MG63 (cell line): ENCODE measurements at places on chromosomes 1 and 21.

DNA sequence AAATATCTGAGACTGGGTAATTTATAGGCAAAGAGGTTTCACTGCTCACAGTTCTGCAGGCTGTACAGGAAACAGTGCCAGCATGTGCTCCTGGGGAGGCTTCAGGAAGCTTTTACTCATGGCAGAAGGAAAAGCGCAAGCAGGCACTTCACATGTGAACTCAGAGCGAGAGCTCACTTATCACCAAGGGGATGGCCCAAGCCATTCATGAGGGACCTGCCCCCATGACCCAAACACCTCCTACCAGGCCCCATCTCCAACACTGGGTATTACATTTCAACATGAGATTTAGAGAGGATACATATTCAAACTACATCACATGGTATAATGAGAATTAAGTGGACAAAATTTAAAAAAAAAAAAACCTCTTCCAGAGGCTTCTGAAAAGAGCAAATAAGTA lies 13.7 kb downstream of the WASF2 start:
- DNase-seq = no peak

DNA sequence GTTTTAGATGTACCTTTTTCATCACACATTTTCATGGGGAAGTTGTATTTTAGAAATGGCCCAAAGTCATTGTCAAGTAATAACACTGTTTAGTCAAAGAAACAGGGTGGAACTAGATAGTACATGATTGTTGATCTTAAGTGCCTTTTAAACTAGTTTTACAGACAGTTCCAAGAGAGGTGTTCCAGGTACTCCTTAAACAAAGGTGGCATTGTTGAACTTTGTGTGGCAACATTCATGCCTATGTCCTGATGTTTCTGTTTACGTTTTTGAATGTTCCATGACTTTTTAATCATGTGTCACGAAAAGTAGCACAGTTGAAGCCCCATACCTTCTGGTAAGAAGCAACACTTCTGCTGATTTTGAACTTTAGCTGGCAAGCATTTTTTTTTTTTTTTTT lies 9.1 kb upstream of the SH3D21 start:
- DNase-seq = no peak

DNA sequence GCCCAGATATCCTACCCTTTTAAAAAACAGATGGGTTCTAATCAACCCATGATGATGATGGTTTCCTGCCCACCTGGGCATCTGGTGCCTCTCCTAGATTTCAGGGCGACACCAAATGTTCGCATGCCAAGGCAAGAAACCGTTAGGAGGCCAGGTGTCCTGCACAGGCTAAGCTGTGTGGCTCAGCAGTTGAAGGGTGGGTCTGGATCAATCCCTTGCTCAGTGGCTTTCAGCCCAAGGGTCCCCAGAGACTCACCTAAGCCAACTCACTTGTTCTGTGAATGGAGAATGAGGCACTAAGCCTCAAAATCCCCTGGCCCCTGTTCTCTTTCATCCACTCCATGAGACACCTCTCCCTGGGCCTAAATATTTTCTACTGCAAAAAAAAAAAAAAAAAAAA lies 169.1 kb upstream of the EDN2 start:
- no peak for DNase-seq

DNA sequence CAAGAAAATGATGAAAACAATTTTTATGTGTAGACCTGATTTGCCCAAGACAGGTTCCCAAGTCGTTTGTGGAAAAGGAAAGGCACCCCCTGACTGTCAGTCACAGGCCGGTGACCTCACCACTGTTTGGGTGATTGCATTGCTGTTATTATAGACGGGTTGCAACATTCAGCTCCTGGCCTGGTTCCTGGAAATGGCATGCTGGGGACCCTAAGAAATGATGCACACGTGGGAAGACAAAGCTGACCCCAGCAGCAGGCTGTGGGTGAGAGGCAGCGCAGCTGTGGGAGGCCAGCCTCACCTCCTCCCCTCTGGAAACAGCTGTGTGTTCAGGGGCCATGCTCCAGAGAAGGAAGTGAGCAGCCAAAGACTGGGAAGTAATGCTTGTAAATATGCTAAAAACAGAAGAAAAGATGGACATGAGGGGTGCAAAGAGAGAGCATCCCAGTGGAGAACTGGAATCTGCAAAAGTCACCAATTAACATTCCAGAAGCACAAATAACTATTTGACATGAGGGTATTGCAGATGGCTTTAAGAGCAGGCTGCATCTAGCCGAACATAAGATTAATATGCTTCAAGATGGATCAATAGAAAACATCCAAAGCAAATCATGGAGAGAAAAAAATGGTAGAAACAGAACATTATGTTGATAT lies 23.4 kb upstream of the ABCG1 start:
- peak; percentile 49 for DNase-seq

- no peak for DNase-seq
Measured at GRCh38 chr21:44967082-44968047, 27.5 kb downstream of the SLX9 start.

GRCh38 chr1:3611170-3612019 lies at the start of gene MEGF6:
TSS of gene MEGF6 (minus strand) at chr1:3611508. CDS start at chr1:3611268, 240 bp downstream.
- DNase-seq = peak; percentile 92

DNA sequence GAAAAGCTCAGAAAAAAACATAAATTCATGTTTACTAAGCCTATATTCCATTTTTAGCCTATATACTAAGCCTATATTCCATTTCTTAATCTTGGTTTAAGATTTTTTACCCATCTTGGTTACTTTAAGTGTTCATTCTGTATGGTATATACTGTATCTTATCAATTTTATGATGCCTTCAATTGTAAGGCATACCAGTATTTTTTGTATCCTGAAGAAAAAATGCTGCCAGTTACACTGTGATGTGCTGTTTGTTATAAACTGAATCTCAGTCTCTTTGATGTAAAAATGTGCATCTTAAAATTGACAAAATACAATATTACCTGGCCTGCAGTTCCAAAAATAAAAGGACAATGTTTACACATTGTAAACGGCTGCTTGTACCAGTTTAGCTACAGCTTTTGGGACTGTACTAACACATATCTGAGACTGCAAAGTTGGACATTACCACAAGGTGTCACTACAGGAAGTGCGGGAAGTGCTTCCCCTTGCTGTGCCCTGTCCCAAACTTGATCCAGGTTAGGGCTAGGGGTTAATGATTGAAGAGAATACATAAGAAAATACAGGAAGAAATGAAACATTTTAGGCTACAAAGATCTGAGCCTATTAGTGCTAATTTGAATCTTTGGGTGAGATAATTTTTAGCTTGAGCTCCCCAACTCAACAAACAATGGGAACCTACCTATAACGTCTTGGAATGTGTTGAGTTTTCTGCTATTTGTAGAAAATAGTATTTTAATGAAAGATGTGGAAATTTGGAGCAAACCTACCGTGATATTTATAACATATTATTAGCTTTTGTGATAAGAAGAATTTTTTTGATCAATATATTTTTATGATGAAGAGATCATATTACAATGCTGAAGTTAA lies 108.9 kb downstream of the LBR start:
- no peak for DNase-seq

- peak; percentile 25 for DNase-seq
Measured at GRCh38 chr1:177913762-177914540, 55.9 kb downstream of the SEC16B start.

DNA sequence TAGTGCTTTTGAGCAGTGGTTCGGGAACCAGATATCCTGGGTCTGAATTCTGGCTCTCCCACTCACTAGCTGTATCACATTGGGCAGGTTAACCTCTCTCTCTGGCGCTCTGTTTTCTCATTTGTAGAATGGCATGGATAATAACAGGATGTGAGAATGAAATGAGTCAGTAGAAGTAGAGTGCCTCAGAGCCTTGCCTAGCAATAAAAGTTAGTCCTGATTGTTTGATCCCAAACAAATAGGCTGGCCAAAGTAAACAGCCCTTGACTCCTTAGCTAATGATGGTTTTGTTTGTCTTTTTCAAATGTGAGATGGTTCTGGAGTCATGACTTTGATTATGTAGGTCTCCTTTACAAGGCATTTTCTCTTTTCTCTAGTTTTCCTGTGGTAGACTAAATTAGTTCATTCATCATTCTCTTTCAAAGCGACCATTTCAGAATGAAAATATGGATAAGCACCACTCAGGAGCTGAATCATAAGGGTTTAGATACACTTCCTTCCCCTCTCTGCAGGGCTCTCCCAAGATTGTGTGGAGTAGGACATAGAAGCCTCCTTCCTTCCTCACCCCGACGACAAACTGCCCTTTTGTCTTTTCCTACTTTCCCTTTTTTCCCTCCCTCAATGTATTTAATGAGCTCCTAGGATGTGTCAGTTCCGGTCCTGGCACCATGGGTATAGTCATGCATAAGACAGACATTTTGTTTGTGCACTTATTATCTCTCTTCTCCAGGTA lies 23.1 kb downstream of the KIAA0040 start:
- DNase-seq = peak; percentile 42
